Uterus (tissue), 4 donors: ENCODE measurements at places on chromosomes 7 and 10. TPM values are rescaled to one million over a fixed set of nuclear protein-coding genes. Genes with fewer than 3 reads are reported as not detected.

The MKI67 gene
- 0.88 TPM for total RNA-seq

The TRIM73 gene
- 15.6 TPM for total RNA-seq

The DPY19L1 gene
- total RNA-seq = 15.9 TPM

The NUTM2B gene
- total RNA-seq = not detected

GRCh38 chr10:74092372-74092771 is 58.3 kb downstream of the AP3M1 start:
- DNase-seq = no peak

DNA sequence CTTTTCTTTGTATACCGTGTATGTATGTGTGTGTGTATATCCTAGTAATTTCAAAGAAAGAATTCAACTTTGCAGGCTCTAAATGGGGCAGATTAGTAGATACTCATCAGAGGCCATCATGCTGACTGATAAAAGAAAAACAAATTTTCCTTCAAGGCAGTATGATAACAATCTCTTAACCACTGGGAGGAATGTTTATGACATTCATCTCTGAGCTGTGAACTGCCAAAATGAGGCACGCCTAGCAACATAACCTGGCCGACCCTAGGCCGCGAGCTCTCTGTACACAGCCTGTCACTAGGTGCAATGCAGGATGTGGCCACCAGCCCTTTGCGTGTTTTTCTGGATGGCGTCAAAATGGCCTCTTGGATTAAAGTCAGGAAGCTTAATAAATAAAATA is 343.7 kb upstream of the GALNT17 start:
- DNase-seq = no peak

GRCh38 chr7:100826514-100827329 is 601 bp downstream of the EPHB4 start:
- DNase-seq = peak; percentile 47

DNA sequence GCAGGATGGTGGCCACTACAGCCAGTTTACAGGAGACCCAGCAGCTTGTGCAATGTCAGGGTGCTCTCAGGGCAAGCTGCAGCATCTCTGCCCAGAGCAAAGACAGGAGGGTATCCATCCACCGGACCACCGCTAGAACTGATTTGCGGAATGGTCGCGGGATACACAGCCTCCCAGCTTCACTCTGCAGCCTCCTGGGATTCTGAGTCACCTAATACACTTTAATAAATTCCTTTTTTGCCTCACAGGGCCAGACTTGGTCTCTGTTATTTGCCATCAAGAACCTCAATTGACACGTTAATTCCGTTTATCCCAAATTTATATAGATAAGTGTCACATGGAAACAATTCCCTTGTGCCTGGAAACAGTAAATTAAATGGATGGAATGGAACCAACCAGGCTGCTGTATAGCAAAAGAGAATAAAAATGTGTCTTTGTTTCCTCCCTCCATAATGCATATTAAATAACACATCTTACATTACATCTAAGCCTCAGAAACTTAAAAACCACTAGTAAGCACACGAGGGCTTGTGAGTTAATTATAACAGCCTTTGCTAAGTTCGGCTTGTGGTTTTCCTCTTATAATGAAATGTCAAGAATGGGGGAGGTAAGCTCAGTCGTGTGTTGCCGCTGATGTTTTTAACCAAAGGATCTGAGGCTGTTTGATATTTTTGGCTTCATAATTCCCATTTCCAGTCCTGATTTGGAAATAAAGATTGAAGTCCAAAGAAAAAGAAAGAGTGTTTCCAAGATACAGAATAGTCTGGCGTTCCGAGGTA is 52.1 kb downstream of the ADRB1 start:
- no peak for DNase-seq

DNA sequence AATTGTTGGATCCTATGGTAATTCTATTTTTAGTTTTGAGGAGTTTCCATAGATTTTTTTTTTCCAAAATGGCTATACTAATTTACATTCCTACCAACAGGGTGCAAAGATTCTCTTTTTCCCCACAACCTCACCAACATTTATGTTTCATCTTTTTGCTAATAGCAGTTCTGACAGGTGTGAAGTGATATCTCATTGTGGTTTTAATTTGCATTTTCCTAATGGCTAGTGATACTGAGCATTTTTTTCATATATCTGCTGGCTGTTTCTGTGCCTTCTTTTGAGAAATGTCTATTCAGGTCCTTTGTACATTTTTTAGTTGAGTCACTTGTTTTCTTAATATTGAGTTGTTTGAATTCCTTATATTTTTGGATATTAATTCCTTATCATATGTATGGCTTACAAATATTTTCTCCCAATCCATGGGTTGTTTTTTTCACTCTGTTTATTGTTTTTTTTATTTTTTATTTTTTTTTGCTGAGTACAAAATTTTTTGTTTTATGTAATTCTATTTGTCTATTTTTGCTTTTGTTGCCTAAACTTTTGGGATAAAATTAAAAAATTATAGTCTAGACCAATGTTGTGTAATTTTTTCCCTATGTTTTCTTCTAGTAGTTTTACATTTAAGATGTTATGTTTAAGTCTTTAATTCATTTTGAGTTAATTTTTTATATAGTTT is 205.9 kb upstream of the ADCY1 start:
- no peak for DNase-seq

- DNase-seq = no peak
Measured at GRCh38 chr7:102421706-102422240, 11.6 kb upstream of the ORAI2 start.

DNA sequence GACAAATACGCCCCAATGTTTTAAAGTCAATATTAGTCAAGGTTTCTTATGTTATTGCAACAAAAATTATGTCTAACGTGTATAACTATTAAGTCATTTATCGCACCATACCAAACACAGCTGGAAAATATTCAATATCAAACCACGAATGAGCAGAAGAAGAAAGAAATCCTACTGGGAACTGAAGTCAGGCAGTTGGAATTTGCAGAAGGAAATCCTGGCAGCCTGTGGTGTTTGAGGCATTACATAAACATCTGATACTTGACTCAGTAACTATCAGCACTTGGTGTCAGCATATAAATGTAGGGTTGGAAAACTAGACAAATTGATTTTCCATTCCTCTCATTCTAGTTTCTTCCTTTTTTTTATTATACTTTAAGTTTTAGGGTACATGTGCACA is 83.4 kb upstream of the NUPR2 start:
- DNase-seq = no peak

DNA sequence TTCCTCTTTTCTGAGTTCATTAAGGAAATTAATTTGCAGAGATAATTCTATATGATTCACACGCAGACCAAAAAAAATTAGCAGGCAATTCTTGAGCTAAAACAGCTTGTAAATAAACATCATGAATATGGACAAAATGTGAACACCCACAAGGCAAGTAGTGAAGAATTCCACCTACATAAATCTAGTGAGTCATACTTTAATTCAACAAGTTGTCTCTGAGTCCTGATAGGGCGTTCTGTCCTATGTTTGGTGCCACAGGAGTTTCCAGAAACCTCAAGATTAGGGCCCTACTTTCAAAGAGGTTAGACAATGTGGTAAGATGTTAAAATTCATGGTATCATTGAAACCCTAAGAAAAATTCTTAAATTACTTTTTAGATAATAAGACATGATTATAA is 122.3 kb downstream of the SGMS1 start:
- no peak for DNase-seq

DNA sequence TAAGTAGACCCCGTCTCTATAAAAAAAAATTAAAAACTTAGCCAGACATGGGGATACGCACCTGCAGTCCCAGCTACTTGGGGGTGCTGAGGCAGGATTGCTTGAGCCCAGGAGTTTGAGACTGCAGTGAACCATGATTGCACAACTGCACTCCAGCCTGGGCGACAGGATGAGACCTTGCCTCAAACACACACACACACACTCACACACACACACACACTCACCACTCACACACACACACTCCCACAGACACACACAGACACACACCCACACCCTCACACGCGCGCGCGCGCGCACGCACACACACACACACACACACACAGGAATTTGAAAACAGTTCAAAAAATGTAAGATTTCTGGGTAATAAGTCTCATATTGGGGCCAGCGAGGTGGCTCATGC is 8.7 kb upstream of the GRIFIN start:
- no peak for DNase-seq

- no peak for DNase-seq
Measured at GRCh38 chr7:21281193-21281592, 146.7 kb upstream of the SP4 start.

DNA sequence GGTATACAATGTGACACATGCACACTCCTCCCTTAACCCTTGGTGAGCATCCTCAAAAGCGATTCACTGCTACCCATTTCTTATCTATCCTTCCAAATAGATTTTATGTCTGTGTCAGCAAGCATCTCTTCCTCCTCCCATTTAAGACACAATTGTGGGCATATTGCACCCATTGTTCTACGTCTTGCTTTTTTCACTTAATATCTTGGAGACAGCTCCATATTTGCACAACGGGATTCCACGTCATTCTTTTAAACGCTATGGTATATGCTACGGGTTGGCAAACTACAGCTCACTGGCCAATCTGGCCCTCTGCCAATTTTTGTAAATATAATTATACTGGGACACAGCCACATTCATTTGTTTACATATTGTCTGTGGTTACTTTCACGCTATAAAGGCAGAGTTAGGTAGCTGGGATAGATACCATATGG is 88.6 kb downstream of the RNF216 start:
- DNase-seq = no peak

- DNase-seq = no peak
Measured at GRCh38 chr10:114276671-114277070, 37.6 kb downstream of the VWA2 start.

- DNase-seq = peak; percentile 29
Measured at GRCh38 chr10:44325596-44326307, 59.1 kb downstream of the CXCL12 start.
